ENCODE measurements at places on chromosomes 7 and 10.
A peak's percentile ranks its signal among the peaks of the same experiment; 100 is the strongest.

GRCh38 chr10:100100651-100101184 is 19.0 kb upstream of the CPN1 start:
- DNase-seq = peak; percentile 7

DNA sequence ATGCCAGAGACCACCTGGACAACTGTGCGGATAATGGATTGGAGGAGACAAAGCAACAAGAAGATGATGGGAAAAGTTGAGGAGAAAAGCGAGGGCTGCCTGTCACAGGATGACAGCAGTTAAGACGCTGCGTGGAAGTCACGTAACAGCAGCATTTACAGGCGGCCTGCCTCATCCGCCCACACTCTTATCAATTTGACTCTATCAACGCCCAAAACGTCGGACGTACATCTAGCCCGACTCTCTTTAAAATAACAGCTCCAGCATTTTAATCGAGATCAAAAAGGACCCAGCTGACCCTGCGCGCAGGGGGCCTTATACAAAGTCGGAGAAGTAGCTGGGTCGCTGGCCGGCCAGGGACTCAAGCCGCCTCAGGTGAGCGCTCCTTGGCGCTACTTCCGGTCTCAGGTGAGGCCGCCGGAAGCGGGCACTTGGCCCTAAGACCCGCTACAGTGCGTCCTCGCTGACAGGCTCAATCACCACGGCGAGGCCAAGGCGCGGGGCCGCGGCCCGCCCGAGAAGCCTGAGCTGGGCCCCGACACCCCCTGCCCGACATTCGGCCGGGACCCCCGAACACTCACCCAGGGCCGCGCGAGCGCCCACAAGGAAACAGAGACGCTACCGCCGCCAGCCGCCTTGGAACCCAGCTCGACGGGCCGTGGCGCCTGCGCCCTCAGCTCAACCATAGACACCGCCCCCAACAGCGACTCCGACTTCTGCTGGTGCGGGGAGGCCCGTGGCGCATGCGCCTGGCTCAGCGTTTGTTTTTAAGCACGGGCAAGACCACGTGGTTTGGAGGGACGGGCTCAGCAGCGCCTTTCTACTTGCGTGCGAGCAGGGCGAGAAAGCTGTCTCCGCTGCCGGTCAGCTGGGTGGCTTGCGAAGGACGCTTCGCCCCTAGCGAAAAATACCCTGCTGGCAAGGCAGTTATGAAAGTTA is at the start of gene ERCC6:
ERCC6 (minus strand) TSS at position 741 of the 939 bp plus-strand sequence.
- DNase-seq = peak; percentile 99

DNA sequence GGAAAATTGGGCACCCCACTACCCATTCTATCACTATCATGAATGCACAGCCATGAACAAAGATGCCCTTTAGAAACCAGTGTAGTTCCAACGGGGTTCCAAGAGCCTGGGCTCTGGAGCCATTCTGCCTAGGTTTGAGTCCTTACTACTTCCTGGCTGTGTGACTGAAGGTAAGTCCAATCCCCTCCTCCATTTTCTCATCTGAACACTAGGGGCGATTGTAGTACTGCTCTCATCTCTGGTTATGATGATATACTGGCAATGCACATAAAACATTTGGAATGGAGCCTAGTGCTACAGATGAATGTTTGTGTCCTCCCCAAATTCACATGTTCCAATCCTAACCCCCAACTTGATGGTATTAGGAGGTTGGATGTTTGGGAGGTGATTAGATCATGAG is 28.1 kb upstream of the CDH23 start:
- no peak for DNase-seq

GRCh38 chr7:1103009-1103788 is 15.3 kb downstream of the GPER1 start:
- DNase-seq = no peak

DNA sequence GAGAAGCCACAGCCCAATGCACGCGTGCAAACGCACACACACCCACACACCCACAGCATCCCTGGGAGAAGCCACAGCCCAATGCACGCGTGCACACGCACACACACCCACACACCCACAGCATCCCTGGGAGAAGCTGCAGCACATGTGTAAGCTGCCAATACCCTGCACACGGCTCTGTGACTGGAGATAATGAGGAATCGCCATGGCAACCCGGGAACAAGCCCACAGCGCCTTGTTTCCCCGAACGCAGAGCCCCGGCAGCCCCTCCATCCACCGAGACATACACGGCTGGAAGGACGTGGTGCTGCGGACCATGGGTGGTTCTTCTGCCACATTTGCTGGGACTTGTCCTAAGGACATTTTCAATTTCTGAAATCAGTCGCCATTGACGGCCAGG is 221.3 kb downstream of the PTPRN2 start:
- DNase-seq = no peak

DNA sequence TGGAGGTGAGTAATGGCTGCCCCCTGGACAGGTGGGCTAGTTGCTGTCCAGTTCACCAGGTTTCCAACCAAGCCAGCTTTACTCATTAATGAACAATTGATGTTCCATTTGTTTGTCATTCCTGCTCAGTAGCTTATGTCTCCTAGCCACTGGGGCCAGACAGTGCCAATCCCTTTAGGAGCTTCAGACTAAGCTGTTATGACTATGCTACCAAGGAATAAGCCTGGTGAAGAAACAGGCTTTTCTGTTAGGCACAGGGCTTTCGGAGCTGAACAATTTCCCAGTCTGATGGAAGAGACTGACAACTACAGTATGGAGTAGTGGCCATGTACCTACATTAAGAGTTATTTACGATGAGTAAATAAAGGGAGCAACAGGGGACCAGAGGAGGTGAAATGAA is 2.1 kb upstream of the FMC1 start:
- DNase-seq = no peak

DNA sequence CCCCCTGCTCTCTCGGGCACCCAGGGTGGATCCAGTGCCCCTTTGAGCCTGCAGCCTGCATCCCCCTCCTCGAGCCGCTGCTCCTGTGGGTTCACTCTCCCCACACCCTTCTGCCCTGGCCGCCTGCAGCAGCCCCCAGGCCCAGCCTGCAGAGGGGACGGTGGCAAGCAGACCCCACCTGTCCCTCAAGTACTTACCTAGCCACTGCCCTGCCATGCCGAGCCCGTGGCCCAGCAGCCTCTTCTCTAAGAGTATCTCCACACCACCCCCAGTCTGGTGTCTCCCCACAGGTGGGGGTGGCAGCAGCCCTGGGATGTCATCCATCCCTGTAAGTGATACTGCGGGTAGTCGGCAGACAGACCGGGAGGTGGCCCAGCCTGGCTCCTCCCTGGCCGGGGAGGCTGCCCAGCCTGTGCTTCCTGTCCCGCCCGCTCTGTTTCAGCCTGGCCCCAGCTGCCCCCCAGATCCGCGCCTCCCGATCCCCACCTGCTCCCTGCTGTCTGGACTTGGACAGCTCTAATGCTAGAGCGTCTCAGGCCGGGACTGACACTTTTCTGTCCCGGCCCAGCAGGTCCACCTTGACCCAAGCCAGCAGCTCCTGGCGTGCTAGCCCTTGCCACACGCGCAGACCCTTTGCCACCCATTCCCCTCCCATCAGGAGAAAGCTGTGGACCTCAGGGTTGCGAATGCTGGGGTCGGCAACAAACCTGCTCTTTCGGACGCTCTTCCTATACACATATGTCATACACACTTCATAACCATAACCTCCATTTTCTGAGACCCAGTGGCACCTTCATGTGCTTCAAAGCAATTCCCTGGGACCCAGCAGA is 25.0 kb downstream of the YKT6 start:
- DNase-seq = no peak

DNA sequence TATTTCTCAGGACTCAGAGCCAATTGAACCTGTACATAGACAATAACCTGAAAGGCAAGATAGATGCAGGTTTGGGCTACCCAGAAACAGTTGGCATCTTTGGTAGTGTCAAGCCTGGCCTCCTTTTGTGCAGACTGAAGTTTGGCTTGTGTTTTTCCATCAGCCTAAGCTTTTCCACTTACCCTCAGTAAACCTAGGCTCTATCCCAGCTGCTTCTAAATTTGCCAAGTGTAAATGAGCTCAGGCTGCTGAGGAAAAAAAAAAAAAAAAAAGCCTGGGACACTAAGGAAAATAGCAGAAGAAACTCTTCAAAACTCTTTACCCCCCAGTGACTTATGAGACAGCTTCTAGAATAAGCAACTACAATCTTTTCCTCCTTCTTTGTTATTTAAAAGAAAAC is 316.3 kb upstream of the SORCS1 start:
- no peak for DNase-seq
